ENCODE measurements at places on chromosomes 16 and 17. TPM values are rescaled to one million over a fixed set of nuclear protein-coding genes. Genes with fewer than 3 reads are reported as not detected.

LPO gene
- total RNA-seq, result not detected

C17orf107 gene
- 4.0 TPM for total RNA-seq

KRTAP17-1 gene
- total RNA-seq, result not detected

C1QL1 gene
- not detected for total RNA-seq

BIRC5 gene
- 11.5 TPM for total RNA-seq

EPX gene
- not detected for total RNA-seq

KRTAP4-5 gene
- not detected for total RNA-seq

RAC3 gene
- 0.59 TPM for total RNA-seq

HBZ gene
- total RNA-seq, result not detected

ARHGDIG gene
- total RNA-seq, result not detected

C1QBP gene
- 124 TPM for total RNA-seq

VTN gene
- not detected for total RNA-seq

ANKFN1 gene
- total RNA-seq, result 0.72 TPM

SLC5A11 gene
- not detected for total RNA-seq

SPNS2 gene
- under 0.01 TPM for total RNA-seq

ASB16 gene
- not detected for total RNA-seq

TLCD1 gene
- total RNA-seq, result 4.0 TPM

SLC9A5 gene
- total RNA-seq, result 3.6 TPM

ZNF423 gene
- total RNA-seq, result 11.6 TPM

PABPN1L gene
- not detected for total RNA-seq
